ENCODE measurements at places on chromosomes 12 and 14.

DNA sequence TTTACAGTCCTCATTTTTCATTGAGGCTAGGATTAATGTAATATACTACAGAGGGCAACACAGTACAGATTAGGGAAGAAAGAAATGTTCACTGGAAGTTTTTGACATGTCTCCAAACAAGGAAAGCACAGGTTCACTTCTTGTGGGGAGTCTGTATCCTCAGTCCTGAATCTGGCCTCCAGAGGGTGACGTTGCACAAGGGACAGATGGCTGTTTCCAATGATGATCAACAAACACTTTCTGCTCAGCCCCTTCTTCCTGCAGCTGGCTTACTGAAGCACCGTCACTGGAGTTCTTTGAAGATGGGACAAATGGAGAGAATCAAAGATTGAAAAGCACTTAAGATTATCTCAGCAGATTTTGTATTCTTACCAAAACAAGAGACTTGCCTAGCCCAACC lies 123.3 kb upstream of the OR4E1 start:
- no peak for DNase-seq

GRCh38 chr14:60106339-60106738 lies 14.6 kb downstream of the PCNX4 start:
- no peak for DNase-seq

- peak; percentile 74 for DNase-seq
These were observed 1.5 kb upstream of the GALNT6 start for GRCh38 chr12:51392556-51393237.

GRCh38 chr12:106030210-106031071 lies 108.3 kb downstream of the NUAK1 start:
- DNase-seq: no peak

- no peak for DNase-seq
These were observed 49.6 kb upstream of the PTCSC3 start for GRCh38 chr14:36226164-36226563.

GRCh38 chr12:89707703-89708564 lies 704 bp downstream of the ATP2B1 start:
- DNase-seq: peak; percentile 77

DNA sequence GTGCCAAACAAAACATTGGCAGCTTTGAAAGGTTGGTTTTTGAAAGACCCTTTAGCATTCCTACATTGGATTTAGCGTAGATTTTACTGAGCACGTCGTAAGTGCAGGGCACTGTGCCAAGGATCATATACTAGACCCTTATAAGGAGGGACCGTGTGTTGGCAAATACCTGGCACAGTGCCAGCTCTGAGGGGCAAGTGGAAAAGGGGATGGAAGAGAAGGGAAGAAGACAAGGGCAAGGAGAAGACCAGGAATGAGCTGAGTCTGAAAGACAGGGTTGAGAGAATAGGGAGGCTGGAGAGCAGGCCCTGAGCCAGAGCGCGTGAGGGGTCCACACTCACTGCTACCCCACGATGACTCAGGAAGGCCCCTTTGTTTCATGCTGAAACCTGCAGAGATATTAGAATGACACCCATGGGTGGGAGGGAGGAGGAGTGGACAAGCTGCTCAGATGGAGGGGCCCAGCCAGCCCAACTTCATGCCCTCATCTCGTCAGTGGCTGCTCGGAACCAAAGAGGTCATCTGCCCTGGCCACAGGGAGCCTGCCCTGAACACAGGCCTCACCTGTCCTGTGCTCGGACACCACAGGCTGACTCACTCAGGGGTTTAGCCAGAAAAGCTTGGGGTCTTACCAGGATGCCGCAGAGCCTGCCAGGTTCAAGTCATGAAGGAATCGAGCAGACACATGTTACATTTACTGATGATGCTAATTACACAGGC lies 25.0 kb downstream of the RAB35 start:
- no peak for DNase-seq

GRCh38 chr12:27951898-27952297 lies 20.6 kb downstream of the PTHLH start:
- DNase-seq: peak; percentile 68

Data from ecto neural progenitor cell (in vitro differentiated cells).